AG09319 (cell line): ENCODE measurements at places on chromosomes 11 and 22.

DNA sequence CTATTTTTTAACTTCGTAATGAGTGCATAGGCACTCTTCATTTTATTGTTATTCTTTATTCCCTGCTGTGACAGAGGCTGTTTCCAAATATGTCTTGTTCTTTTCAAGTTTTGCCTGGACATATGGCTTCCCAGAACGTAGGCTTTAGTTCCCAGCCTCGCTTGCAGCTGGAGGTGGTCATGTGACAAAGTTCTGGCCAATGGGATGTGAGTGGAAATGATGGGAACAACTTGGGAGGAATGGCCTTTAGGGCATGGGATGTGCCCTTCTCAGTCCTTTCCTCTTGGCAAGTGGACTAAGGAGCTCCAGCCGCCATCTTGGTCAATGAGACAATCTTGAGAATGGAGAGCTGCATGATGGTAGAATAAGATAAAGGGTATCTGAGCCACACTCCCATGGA lies 70.8 kb upstream of the EIF3D start:
- no peak for DNase-seq

DNA sequence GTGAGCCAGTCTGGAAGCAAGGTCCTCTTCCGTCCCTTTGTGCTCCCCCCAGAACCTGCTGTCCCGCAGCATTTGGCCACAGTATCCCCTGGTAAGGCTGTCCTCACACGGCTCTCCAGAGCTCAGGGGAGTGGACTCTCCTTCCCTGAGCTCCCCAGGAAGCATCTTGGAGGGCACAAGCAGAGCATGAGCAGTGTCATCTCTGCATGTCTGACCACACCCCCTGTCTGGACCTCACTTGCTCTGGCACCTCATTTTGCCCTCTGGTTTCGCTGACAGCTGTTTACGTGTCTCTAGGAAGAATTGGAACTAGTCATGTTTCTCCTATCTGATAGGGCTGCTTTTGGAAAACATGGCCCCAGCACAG lies 15.5 kb downstream of the DCPS start:
- DNase-seq = no peak

- no peak for DNase-seq
Observed at GRCh38 chr11:57480409-57481137, 20.2 kb downstream of the RTN4RL2 start.

DNA sequence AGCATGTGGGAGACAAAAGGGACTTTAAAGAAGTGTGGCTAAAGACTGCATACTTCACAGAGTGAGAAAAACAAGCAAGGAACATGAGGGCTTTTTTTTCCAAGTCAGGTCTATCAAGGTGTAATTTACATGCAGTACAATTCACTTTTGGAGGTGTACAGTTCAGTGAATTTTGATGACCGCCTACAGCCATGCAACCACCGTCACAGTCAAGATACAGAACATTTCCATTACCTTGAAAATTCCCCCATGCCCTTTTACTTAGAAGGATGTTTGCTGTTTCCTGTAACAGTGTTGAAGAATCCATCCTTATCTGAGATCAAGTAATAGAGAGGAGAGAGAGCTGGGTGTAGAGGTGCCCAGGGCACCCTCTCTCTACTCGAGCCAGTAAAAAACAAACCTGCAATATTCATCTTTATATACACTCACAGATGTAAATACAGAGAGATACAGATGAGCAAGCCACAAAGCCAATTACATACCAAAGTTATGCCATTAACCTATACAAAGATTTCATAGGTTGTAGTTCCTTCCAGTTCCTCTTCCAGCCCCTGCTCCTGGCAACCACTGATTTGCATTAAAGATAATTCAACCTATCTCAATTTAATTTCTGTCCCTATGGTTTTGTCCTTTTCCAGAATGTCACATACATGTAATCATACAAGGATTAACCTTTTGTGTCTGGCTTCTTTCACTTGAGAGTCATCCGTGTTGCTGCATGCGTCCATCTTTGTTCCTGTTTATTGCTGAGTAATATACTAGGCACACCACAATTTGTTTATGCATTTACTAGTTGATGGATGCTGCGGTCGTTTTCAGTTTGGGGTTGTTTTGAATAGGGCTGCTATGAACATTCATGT lies 35.0 kb upstream of the RASD2 start:
- no peak for DNase-seq

- no peak for DNase-seq
Observed at GRCh38 chr11:123264431-123264780, 69.4 kb upstream of the CLMP start.

- DNase-seq = no peak
Observed at GRCh38 chr11:590997-591396, 14.7 kb downstream of the PHRF1 start.

DNA sequence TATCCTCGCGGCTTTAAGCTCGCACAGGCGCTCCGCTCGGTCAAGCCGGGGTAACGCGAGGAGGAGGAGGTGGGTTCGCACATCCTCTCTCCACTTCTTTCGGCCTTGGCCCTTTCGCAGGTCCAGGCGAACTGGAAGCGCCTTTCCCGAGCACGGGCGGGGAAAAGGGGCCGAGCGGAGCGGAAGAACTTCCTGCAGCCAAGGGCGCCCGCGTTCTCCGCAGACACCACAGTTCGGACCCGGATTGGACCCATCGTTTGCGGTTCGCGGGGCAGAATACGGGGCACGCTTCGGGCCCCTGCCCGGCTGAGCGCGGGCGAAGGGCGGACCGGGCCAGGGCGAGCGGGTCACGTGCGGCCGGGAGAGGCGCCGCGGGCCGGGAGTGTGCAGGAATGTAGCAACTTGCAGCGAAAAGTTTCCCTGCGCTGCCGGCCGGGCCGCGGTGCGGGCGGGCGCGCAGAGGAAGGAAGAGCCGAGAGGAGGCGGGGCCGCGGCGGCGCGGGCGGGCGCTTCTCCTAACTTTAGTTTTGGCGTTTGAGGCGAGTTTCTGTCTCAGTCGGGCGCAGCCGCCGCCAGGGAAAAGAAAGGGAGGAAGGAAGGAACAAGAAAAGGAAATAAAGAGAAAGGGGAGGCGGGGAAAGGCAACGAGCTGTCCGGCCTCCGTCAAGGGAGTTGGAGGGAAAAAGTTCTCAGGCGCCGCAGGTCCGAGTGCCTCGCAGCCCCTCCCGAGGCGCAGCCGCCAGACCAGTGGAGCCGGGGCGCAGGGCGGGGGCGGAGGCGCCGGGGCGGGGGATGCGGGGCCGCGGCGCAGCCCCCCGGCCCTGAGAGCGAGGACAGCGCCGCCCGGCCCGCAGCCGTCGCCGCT lies at the start of gene YAP1:
Gene YAP1, plus strand, starts transcription at position 552 of the 865 bp plus-strand sequence. CDS start 402 bp downstream, outside the sequence.
- peak; percentile 85 for DNase-seq

GRCh38 chr11:84558085-84558905 lies 1068.8 kb downstream of the DLG2 start:
- peak; percentile 12 for DNase-seq

GRCh38 chr11:69537126-69537525 lies 55.7 kb downstream of the LINC01488 start:
- DNase-seq = no peak

DNA sequence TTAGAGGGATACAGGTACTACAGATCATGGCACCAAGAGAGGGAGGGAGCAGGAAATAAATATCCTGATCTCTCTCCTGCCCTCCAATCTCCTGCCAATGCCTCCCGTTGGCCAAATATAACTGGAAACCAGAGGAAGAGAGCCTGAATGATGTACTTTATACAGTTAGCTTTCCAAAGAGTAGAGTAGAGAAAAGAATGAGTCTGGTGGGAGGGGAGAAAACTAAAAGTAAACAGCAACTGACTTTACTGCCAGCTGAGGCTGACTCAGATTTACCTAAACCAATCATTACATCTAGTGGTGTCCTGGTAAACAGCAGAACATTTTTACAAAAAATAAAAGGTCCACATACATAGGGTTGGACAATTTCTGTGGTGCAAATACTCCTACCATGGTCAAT lies 5.1 kb downstream of the MPZL3 start:
- DNase-seq = no peak

DNA sequence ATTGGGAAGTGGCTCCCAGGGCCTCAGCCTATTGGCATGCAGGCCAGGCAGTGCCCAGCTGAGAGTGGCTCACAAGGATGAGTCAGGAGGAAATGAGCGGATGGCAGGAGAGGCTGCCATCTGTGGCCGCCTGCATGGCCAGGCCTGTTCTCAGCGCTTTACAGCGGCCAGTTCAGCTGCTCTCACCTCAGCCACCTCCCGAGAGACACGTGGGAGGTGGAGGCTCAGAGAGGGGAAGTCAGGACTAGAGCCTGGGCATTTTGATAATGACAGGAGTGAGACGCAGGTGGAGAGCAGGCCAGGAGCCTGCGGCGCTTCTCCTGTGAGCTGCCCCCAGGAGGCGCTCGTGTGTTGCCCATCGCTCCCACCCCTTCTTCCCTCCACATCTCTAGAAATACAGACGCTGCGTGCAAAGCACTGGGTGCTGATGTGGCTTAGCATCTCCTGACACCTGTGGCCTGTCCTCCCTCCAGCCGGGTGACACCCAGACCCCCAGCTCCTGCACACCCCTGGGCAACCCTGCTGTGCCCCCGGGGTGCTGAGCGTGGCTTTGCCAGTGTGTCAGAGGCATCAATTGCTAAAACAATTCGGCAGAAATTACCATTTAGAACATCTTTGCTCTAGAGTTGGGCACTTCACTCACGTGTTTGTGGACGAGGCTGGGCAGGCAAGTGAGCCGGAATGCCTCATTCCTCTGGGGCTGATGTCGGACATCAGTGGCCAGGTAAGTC lies 21.4 kb upstream of the PANX2 start:
- DNase-seq = no peak

DNA sequence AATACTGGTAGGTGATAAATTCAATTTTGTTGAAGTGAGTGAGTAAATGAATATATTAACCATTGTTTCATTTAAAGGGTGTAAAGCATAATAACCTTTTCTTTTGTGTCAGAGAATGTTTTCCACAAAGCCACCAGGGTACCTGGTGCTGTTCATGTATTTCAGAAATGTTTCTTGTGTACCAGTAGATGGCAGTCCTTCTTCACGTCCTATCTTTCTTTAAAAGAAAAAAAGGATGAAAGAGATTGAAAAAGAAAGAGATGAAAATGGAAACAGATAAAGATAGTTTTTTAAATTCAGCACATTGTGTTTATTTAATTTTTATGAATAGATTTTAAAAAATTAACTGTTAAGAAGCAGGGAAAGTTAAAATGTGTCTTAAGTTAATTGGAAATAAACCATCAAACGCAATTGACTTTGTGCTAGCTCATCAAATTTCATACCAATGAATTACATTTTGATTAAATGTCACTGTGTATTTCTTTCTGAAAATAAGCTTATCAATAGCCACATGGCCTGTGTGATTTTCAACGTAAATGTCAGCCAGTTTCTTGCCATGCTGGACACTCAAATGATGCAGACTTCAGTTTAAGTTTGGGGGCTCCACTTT lies 65.5 kb upstream of the CHORDC1 start:
- DNase-seq = no peak

- DNase-seq = no peak
Observed at GRCh38 chr11:29641201-29641600, 375.6 kb downstream of the KCNA4 start.

DNA sequence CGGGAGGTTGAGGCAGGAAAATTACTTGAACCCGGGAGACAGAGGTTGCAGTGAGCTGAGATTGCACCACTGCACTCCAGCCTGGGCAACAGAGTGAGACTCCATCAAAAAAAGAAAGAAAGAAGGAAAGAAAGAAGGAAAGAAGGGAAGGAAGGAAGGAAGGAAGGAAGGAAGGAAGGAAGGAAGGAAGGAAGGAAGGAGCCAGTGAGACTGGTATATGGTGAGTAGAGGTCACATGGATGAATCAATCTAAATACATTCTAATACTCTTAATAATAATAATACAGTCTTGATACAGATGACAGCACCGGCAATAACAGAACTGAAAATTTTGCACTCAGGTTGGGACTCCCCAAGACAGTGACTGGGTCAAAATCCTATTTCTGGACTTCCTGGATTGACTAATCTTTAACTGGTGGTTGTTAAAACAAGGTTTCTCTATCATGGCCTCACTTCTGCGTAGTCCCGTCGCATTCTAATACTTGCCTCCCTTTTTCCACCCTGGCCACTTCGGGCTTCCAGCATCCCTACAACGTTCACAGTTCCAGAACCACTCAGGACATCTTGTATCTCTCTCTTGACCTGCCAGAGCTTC lies 53.5 kb upstream of the EIF3M start:
- DNase-seq = no peak

DNA sequence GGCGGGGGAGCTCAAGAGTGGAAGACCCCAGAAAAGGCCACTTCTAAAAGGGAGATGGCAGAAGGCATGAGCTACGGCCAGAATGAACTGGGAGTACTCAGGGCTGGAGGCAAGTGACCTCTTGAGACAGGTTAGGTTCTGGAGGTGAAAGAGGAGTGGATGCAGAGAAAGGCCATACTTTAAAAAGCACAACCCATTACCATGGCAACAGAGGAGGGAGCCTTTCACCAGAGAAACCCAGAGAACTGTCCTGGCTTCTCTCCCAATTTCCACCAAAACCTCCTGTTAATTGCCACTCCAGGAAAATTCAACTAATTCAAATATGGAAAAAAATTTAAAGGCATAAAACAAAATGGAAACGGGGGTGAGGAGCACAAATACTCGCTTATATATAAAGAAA lies 15.8 kb downstream of the A4GALT start:
- DNase-seq = no peak
